Activated CD4-positive, alpha-beta T cell treated with anti-CD3 and anti-CD28 coated beads, Interleukin-2, amount 50 U/mL, for 4 hours (primary cell): ENCODE measurements at places on chromosomes 16 and 17.

DNA sequence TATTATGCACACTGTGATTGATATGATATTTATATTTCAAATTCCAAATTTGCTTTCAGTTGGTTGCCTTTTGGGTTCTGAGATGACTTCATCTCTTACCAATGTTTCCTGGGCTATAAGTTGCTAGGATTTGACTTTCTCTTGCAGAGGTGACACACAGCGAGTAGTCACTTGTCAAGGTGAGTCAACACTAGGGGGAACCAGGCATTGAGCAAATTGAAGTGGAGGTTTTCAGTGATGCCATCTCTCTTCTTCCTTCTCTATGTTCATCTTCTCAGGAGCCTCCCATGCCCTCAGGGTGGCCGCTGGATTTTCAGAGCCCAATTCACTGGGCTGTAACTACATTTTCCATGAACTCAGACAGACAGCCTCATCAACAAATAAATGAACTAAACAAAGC lies 6.0 kb upstream of the CPD start:
- no peak for DNase-seq

DNA sequence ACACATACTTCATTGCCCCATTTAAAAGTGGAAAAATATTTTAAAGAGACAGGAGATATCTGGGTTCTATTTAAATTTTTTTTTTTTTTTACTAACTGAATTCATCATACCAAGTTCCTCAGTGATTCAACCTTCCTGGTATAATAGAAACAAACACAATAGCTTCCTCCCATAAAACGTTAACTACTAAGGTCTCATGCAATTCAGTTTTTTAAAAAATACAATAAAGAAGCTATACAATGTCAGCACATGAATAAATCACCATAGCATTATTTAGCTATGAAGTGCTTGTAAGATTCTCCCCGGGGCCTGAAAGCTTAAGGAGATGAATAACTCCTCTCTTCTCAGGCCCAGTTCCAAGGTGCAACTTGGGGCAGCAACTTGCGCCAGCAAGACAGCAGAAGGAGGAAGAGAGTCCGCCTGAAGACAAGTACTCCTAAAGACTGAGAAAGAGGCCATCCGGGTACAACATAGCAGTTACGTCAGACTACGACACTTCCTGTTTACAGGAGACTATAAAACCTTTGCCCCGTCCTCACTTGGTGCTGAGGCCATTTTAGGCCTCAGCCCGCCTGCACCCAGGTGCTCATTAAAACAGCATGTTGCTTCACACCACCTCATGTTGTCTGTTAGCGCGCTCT lies 81.5 kb downstream of the MYO1D start:
- no peak for DNase-seq

GRCh38 chr17:78276098-78276887 lies 44.9 kb downstream of the TMEM235 start:
- no peak for DNase-seq

GRCh38 chr16:80940069-80940856 lies 66.4 kb downstream of the CMC2 start:
- DNase-seq, result no peak

DNA sequence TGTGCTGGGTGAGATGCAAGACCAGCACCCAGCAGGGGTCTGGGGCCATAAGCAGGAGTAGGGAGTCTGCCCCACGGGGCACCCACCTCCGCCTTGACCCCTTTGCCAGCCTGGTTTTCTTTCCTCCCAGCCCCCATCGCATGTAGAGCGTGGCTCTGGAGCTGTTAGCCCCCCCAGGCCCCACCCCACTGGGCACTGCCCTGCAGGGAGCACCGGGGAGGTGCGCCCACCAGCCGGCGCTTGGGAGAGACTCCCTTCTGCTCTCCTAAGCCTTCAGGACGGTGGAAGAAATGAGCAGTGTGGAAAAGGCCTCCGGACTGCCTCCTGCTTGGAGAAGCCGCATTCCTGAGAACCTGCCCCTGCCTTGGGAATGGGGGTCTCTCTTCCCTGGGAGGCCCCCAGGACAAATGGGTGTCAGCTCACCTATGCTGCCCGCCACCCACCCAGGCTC lies 186.2 kb downstream of the IRF8 start:
- DNase-seq, result no peak

GRCh38 chr16:88893127-88893968 lies 26.9 kb upstream of the PABPN1L start:
- DNase-seq, result no peak

- DNase-seq, result no peak
Observed at GRCh38 chr16:17396762-17397498, 73.8 kb downstream of the XYLT1 start.

DNA sequence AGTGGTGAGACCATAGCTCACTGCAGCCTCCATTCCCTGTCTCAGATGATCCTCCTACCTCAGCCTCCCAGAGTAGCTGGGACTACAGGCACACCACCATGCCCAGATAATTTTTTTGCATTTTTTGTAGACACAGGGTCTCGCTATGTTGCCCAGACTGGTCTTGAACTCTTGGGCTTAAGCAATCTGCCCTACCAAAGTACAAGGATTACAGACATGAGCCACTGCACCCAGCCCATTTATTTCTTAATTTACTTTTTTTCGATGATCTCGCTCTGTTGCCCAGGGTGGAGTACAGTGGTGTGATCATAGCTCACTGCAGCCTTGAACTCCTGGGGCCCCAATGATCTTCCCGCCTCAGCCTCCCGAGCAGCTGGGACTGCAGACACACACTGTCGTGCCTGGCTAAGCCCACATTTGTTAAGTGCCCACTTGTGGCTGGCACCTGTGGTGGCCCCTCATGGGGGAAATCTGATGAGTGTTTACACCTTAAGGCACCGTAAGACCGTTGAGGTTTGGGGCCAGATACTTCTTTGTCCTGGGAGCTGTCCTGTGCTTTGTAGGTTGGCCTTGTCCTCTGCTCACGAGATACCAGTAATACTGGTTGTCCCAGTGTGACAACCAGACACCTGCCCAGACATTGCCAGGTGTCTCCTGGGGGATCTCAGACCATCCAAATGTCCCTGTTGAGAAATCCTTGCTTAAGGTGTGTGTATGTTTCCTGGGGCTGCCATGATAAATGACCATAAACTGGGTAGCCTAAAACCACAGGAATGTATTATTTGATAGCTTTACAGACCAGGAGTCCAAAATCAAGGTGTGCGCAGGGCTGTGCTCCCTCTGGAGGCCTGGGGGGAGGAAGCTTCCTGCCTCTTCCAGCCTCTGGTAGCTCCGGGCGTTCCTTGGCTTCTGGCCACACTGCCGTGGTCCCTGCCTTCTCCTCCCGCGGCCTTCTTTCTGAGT lies 141.4 kb upstream of the GSE1 start:
- no peak for DNase-seq

- DNase-seq, result no peak
Observed at GRCh38 chr17:10280068-10280467, 81.7 kb upstream of the GAS7 start.

- DNase-seq, result no peak
Observed at GRCh38 chr17:50304781-50305404, 30.6 kb downstream of the TMEM92 start.

- DNase-seq, result no peak
Observed at GRCh38 chr16:66517586-66518263, 32.2 kb downstream of the TK2 start.

GRCh38 chr16:88599092-88599733 lies 29.0 kb downstream of the ZC3H18 start:
- no peak for DNase-seq

DNA sequence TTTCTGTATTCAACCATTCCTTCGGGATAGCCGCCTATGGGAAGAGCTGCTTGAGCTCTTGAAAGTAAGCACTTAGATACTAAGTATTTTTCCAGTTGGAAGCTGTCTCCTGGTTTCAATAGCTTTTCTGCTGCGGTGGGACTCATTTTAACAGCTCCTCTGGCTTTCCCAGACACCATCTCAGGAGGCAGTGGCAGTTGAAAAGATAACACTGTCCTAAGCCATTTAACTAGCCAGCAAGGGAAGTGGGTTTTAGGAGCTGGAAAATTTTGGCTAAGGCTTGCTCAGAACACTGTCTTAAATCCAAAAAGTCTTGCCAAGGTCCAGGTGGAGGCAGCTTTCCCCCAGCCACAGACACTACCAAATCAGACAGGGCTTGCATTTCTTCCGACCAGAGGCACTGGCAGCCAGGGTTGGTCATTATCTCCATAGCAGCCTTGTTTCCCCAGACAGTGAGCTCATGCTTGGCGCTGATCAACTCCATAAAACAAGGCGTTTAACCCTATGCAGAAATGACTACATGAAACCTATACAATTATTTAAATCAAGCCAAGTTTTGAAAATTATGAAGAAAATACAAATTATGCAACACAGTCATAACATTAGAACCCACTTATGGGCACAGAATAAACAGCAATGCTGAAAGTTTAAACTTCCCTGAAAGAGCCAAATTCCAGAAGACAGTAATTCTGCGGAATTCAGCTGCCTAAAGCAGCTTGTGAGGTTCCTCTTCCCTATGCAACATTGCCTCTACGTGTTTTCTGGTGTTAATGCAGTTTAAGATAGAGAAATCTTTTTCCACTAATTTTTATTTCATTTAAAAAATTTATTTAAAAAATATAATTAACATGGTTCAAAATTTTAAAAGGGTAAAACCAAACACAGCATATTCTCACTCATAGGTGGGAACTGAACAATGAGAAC lies 25.0 kb downstream of the GABARAPL2 start:
- no peak for DNase-seq

DNA sequence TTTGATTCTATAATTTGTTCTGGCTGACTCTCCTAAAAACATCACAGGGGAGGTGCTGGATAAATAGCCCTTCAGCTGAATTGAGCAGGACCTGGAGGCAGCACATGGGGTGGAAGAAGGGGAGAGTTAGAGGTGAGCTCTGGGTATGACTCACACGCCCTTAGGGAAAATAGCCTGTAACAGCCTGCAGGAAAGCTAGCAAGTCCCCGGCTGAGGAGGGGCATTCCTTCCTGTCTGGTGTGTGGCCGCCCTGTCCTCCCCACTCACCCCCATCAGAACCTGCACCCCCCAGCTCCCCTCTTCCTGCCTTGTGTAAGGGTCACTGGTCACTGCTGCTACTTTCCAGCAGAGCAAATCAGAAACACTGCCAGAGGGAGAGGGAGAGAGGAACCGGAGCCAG lies 187.4 kb downstream of the C16orf95 start:
- DNase-seq, result no peak

DNA sequence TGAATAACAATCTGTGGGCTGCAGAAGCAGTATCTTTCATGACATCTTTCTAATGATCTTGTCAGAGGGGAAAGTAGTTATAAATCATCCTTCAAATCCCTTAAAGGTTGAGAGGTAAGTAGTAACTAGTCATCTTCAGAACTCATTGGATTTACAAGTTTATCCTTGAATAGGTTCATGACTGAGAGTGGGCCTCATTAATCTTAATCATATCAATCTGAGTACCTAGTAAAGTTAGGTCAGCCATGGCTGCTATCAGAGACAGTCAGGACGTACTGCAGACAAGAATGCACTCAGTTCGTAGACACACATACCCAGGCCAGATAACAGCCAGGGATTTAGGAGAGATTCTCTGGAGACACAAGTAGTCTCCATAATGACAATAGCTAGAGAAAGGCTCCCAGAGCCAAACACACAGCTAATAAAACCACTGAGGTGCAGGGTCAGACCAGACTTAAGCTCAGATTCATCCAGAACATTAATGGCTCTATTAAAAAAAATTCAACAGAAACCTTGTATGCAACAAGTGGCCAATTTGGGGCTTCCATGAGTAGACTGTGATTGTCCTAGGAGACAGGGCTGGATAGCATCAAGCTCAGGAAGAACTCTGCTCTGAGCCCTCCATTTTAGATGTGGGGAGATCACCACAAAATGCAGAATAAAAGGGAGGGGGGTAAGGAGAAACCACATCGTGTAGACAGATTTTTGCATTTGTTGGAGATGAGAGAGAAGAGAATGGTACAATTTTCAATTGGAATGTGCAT lies 65.8 kb downstream of the TBX4 start:
- no peak for DNase-seq

- no peak for DNase-seq
Observed at GRCh38 chr17:15436473-15437302, 30.7 kb downstream of the CDRT4 start.

DNA sequence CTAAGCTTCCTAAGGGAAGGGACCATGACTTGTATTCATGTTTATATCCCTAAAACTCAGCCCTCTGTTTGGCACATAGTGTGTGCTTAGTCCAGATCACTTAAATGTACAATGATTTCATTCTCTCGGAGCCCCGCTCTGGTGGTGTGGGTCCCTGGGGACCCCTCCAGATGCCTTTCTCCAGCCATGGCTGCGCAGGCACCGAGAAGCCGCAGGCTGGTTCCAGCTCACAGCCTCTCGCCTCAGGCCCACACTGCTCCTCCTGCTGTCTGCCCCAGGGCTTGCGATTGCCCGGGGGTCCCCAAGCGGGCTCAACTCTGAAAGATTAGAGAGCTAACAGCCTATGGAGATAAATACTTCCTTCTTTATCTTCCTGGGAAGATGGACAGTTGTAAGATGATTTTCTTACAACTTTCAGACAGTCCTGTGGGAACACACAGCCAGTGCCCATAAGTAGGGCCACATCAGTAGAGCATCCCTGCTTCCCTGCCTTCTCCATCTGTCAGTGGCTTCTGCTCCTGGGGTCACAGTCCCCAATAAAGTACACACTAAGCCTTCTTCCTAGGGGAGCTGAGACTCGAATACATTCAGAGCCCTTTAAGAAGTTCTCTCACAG lies 66.2 kb downstream of the CENPV start:
- no peak for DNase-seq

DNA sequence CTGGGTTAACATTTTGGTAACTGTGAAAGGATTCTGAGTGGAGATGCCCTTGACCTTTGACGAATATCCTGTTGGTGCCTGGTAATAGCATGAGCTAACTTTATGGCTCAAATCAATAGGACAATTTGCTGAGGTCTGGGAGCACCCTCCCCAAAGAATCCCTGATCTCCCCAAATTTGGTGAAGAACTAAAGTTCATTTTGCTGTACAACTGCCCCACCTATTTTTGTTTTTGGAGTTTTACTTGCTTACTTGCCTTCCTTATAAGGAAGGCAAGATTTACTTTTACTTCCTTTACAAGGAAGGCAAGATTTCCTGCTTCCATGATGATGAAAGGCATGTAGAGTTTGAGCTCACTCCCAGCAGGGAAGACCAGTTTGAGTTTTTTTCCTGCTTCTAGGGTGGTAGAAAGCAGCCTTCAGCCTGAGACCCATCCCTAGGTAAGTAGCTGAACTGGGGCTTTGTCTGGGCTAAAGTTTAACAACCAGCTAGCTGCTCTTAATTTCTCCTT lies 2.8 kb downstream of the KRTAP4-9 start:
- DNase-seq, result no peak

DNA sequence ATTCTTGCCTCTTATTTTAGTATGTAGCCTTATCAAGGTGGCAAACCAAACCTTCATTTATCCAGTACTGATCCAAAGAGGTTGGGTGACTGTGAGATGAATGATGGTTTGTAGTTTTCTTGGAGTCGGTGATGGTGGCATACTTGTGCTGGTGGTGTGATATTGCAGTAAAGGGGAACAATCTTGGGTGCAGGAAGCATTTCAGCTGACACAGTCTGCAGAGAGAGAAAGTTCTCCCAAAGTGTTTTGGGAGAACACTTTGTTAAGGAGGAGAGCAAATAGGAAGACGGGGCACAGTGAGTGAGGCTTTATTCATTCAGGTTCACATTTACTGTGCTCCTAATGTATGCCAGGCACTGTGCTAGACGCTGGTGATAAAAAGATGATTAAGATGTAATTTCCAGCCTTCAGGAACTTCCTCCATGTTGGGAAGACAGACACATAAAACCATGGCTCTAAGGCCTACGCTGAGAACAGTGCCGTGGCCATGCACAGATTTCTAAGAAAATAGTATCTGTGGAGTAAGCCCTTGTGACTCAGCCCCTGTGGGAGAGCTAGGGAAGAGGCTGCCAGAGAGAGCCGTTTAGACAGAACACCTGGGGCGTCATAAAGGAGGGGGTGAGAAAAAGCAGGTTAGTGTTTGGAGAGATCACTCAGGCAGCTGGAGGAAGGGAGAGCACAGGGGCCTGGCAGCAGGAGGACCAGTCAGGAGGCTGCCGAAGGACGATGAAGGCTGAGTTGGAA lies 13.8 kb downstream of the HEATR3 start:
- no peak for DNase-seq
